ENCODE measurements at places on chromosomes 5 and 9.

DNA sequence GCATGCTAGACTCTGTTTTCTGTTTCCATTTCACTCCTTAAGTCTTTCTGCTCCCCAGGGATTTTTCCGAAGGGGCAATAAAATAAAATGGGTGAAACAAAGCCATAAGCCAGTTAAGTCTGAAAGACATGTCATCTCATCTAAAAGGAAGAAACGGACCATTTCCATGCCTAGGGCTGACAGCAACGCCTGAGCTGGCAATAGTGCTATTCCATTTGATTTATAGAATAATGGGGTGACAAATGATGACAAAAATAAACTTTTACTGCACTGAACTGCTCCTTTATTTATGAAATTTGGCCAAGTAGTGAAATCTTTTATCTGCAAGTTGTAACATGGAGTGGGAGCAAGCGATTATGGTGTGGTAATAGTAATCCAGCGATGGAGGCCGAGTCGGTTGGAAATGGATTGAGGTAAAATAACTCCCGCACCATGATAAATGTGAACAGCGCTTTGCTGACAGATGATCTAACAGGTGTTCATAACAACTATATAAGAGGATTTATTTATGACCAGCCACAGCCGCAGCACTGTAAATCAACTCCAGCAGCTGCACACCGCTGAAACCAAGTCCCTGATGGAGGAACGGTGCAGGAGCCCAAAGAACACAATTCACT is 219.8 kb upstream of the TBCA start:
- DNase-seq, result no peak

GRCh38 chr5:178529080-178529479 is 61.1 kb downstream of the COL23A1 start:
- peak; percentile 14 for DNase-seq

DNA sequence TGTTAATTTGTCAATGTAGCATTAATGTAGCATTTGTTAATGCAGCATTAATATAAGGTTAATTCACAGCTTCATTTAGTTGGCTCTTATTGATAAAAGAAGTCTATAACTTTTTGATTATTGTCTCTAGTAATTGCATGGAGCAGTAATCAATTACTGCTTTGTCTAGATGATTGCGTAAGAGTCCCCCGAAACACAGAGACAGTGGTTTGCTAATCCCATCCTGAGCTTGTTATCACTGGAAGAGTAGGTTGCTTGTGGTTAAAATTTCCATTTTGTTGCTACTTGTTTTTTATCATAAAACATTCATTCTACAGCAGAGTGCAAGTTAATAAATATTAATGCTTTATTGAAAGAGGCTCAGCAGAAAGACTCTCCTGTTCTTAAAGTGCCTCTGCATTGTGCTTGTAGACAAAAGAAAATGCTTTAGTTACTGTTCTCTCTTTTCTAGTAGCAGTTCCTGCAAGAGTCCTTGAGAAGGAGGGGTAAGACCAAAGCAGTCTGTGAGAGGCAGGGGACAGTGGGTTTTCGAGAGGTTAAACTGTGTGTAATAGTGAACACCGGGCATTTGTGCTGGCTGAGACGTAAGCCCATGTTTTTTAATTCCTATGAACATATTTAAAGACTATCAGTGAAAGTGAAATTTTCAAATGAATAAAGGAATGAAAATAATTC is 291.7 kb downstream of the TRPM3 start:
- DNase-seq, result no peak

DNA sequence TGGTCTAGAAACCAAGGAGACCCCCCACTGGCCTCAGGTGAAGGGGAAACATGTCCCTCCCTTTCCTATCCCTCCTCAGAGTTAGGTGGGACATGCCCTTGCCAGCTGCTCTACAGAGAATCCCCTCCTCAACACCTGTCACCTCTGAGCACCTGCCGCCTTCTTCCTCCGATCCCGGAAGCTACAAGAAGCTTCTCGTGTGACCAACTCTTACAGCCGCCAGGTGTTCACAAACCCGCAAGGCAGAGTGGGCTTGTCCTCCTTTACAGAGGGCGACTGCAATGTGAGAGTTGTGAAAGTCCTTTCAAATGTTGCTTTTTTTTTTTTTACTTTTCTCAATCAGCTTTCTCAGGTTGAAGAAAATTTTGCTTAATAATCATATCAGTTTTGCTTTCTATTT is 3.7 kb upstream of the ICE1 start:
- no peak for DNase-seq

DNA sequence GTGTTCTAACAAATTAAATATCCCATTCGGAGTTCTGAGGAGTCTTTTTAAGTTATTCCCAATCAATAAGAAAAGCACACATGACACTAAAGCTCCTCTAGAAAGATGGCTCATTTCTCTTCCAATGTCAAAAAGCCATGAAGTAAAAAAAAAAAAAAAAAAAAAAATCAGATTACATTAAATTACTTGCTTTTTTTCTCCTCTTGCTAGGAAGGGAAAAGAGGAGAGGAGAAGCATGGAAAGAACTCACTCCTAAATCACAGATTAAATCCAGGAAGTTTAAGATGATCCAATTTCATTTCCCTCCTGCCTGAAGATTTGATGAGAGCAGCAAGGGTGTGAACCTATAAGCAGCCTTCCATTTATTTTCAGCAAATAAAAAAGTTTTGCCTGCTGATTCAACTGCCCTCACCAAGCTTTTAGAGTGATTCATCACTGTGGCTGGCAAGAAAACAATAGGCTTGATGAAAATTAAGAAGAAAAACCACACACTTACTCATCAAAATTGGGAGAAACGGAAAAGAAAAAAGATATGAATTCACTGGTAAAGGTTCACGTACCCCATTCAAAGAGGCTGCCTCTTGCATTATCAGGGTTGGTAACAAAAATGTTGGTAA is 19.7 kb downstream of the MYO10 start:
- DNase-seq, result peak; percentile 95

DNA sequence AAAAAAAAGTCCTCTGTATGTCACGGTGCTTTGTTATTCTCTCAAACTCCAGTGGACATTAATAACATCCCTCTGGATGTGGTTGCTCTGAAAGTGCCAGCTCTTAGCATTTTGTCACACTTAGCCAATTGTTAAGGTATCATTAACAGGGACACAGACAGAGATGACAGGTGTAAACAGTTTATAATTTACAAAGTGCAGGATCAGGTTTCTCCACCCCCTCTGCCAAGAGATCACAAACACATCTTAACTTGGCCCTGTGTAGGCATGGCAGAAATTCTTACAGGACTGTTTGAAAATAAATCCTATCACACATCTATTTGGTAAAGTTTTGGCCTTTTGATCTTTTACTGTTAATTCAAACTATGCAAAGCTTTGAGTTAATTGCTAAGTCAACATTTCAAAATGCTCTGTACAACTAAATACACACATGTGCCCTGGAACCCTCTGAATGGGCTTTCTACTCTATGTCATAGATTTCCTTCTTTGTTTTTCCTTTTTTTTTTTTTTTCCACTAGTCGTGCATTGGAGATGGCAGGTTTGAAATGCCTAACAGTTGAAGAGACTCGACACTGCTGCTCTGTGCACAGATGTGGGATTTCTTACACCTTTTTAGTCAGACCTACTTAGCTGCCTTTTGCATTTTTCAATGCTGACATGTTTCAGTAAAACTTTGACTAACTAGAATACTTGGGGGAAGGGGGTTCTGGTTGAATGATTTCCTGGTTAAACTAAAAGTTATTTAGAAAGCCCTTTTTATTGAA is 41.7 kb downstream of the SEMA6A start:
- DNase-seq, result no peak

Measured in AG10803 (cell line).